ENCODE measurements at places on chromosomes 12 and 14. TPM values are rescaled to one million over a fixed set of nuclear protein-coding genes. Genes with fewer than 3 reads are reported as not detected.

The C14orf180 gene
- total RNA-seq: not detected

The DPPA3 gene
- not detected for total RNA-seq

The RNF212B gene
- not detected for total RNA-seq

The SLCO1C1 gene
- 0.32 TPM for total RNA-seq

The GCN1 gene
- total RNA-seq: 104 TPM

Measured in cardiac atrium fibroblast (primary cell).